NAMALWA (cell line): ENCODE measurements at places on chromosomes 3 and 15.
A peak's percentile ranks its signal among the peaks of the same experiment; 100 is the strongest.

- no peak for DNase-seq
These were observed 87.4 kb downstream of the ZIC4 start for GRCh38 chr3:147318900-147319299.

DNA sequence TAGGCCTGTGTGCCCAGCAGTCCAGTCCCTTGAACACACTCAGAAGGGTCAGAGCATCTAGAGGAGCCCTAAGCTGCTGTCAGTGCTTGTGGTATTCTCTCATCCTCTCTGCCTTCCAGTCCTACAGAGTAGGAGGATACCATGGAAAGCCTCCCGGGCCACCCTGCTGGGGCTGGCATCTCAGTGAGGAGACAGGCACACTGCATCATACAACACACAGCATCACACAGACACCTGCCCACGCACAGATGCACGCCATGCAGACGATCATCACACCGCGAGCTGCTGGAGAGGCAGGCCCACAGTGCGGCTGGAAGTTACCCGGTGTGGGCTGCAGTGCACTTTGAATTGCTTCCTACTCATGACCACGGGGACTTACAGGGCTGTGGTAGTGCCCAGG, 15.2 kb downstream of the GABRA5 start:
- no peak for DNase-seq

- no peak for DNase-seq
These were observed 5.4 kb upstream of the PPP1R2 start for GRCh38 chr3:195548501-195548900.

DNA sequence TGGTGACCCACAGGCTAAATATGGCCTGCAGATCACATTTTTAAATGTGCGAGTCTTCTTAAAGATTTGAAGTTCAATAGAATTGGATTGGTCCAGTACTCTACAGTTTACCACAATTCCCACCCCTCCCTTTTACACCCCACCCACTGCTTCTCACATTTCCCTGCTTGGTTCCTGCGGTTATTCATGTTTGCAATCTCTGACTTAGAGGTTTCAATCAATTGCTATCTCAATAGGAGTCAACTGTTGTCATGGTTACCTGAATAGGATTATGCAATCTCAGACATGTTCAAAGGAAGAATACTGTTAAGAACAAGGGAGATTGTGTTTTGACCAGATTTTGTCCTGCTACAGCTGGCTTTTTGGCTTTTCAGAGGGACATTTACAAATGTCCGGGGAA, 4.9 kb upstream of the C3orf49 start:
- DNase-seq = no peak

- DNase-seq = no peak
These were observed 62.5 kb upstream of the PHLDB2 start for GRCh38 chr3:111796566-111796965.

DNA sequence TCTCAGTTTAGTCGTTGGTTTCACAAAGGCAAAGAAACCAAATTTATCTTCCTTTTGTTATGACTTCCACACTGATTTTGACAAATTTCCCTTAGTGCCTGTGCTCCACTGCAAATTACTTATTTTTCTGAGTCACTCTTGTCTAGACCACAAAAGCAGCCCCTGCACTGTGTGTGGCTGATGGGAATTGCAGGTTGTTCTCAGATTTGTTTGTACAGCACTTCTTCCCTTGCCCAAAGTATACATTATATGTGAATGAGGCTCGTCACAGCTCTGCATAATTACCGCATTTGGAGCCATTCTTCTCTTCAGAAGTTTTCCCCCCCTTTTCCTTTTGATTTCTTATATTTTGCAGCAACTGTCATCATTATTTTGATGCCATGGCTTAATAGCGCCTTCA, 354.2 kb upstream of the IL12A start:
- no peak for DNase-seq

DNA sequence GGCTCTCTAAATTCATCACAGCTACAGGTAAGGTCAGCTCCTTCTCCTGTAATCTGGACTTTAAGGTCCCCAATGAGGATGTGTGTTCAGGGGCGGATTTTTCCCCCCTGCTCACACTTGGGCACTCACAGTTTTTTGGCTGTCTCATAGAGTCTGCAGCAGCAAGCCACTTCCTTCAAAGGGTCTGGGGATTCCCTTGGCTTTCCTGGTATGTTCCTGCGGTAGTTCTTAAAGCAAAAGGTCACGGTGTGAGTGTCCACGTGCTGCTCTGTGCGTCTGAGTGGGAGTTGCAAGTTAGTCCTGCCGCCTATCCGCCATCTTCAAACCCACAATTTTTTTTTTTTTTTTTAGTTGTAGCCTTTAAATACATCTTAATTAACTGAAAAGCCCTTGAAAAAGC, 15.4 kb upstream of the CFAP20DC start:
- DNase-seq = no peak

GRCh38 chr3:152060701-152061100, 187.3 kb downstream of the SUCNR1 start:
- DNase-seq = no peak

DNA sequence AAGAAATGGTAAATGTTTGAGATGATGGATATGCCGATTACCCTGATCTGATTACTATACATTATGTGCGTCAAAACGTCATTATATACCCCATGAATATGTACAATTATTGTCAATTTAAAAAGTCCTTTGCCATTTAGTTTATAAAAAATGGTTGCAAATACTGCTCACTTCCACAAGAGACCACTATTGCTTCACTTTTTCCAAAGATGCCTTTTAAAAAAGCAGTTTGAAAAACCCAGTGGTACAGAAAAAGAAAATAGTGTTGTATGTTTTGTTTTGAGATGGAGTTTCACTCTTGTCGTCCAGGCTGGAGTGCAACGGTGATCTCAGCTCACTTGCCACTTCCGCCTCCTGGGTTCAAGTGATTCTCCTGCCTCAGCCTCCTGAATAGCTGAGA, 39.3 kb downstream of the EDEM1 start:
- DNase-seq = peak; percentile 51

- DNase-seq = no peak
These were observed 27.2 kb upstream of the ADAMTS7 start for GRCh38 chr15:78838489-78838888.

- DNase-seq = peak; percentile 33
These were observed 314.6 kb upstream of the PROK2 start for GRCh38 chr3:72099326-72100079.

- DNase-seq = no peak
These were observed 347.4 kb upstream of the DCBLD2 start for GRCh38 chr3:99248913-99249312.

DNA sequence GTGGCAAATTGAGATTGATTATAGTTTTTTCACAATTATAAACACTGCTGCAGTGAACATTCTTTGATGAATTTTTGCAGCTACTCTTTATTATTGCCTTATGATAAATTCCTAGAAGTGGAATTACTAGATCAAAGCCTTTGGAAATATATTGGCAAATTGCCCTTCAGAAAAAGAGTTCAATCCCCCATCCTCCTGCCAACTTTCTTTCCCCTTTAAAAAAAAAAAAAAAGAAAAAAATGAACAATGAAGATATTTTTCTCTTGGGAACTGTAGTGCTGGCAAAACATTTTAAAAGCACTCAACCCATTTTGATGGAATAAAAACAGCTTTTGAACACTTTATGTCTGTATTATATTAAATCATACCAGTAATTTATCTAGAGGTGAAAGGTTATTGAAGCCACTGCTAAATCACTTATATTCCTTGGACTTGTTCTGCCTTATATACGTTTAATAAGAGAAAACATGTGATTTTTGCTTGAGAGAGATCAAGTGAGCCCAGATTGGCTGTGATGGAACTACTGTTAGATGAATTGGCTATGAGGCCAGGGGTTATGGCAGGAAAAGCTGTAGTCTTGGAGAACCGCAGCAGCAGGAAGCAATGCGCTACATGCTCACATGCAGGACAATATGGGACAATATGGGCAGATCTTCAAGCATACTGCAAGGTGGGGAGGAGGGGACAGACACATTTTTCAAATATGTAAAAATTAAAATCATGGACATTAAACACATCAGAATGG, 212.8 kb upstream of the C2CD4B start:
- no peak for DNase-seq

- DNase-seq = no peak
These were observed 78.1 kb downstream of the COL8A1 start for GRCh38 chr3:99716463-99716995.

DNA sequence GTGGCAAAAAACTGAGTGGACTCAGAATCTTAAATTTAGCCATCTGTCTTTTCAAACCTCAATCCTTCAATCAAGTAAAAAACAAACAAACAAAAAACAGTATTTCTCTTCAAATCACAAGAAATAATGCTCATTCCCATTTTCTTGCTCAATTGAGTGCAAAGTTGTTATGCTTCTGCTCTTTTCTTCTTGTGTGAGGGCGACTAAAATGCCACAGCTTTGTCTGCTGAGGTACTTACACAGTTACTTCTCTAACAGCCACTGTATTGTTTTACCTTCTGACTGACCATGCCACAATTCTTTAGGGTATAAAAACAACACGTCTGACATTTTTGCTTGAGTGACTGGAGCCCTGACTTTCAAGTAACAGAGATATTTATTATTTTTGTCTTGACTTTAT, 617.4 kb downstream of the NAALADL2 start:
- DNase-seq = no peak

DNA sequence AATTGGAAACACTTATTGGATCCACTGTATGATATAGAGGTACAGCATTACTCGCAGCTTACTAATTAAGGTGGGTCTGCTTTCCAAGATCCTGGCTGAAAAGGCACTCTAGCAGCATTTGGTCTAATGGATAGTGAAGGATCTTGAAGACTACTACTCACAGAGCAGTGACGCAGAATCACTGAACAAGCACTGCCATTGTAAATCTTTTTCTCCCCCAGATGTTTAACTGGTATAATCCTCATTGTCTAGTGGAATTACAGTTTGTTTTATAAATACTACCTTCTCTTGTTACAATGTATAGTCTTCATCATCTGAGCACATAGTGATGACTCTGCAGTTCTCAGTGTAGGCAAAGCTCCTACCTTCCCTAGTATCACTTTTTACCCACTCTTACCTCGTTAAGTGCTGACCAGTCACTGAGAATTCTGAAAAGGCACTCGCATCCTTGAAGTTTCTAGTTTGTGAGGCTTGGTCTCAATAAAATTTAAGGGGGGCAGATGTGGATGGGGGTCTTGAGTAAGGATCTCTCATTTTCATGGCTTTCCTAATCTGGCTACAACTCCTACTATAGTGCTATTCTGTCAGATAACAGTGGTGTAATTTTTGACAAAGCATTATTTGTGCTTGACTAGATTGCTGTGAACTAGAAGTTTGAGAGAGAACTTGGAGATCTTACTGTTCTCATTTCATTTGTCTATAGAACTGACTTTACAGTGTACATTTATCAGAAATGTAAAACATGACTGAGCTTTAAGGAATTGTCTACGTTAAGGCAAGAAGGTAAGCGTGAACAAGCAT, 23.2 kb downstream of the MAPK6 start:
- DNase-seq = no peak

- no peak for DNase-seq
These were observed 162.6 kb downstream of the IL1RAP start for GRCh38 chr3:190676481-190676880.

- DNase-seq = no peak
These were observed 6.4 kb upstream of the C15orf39 start for GRCh38 chr15:75195122-75195765.

DNA sequence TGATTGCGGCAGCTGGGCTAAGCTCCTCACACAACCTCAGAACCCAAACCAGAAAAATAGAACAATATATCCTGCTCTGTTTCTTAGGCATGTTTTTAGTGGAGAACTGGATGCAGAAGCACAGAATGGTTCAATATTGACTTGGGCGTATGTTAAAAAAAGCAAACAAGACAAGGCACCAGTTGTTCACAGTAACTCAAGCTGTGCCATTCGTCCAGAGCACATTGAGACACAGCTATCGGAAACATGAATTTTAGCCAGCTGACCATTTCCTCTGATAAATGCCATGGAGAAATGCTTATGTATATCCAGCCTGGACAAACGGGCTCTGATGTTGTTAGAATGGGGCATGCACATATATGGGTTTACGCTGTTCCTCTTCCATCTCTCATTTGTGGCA, 129.2 kb upstream of the PDZRN3 start:
- no peak for DNase-seq

GRCh38 chr3:9553948-9554513, 409 bp upstream of the LHFPL4 start:
- DNase-seq = no peak

GRCh38 chr3:12454076-12454815, 30.0 kb upstream of the TSEN2 start:
- no peak for DNase-seq

DNA sequence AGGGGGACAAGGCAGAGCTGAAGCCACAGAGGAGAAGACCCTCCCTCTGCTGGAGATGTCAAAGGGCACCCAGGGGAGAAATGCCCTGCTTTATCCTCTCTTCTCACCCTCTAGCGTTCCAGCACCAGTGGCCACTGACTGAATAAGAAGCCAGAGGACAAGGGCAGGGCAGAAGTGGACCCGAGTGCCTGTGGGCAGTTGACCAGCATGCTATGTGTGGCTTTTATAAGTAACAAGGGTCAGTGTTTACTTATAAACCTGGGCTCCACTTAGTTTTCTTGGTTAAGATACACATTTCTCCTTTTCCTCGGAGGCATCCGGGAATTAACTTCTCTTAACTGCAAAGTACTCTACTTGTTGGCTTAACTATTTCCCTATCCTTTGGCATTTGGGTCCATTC, 13.3 kb upstream of the HDAC11 start:
- no peak for DNase-seq

GRCh38 chr3:8166014-8166413, 335.6 kb upstream of the LMCD1 start:
- DNase-seq = no peak

DNA sequence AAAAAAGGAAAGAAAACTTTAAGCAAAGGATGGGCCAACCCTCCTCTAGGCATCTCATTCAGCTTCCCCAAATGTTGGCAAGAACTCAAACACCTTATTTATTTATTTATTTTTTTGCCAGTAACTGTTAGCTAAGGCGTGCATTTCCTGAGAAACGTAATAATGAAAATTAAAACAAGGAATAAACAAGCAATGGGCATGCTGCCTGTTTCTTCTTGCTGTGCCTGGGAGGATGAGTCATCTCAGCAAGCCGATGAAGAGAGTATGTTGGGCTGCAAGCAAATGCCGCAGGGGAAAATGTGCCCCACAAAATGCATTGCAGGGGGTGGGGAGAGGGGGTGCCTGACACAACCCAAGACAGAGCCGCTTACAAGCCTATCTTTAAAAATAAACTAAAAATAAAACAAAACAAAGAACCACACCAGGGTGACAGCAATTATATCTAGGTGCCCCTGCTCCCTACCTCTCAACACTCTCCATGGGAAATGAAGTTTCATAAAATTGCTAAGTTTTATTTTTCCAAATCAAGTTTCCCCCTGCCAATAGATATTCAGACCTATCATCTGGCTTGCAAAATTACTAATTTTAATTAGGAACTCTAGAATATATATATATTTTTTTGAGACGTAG, 40.3 kb downstream of the EIF4E3 start:
- DNase-seq = no peak
